ENCODE measurements at places on chromosomes 13 and 19.
A peak's percentile ranks its signal among the peaks of the same experiment; 100 is the strongest.

- peak; percentile 74 for DNase-seq
These were observed 19.8 kb upstream of the TCF3 start for GRCh38 chr19:1672038-1672768.

DNA sequence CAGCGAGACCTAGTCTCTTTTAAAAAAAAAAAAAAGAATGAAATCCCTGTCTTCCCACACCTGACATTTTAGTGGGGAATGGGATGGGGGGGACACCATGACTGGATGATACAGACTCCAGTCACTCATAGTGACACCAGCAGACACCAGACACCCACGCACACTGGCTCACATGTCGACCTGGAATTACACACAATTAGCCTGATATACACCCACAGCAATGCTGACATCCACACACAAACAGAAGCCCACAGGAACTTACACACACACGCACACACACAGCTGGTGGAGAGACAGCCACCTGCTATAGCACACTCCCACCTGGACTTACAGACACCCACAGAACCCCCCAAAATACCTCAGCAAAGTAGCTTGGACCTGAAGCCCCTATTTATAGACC lies 8.3 kb upstream of the NANOS3 start:
- no peak for DNase-seq

GRCh38 chr13:44293908-44294735 lies 79.5 kb upstream of the SERP2 start:
- no peak for DNase-seq

- no peak for DNase-seq
These were observed 77.7 kb upstream of the MYO16 start for GRCh38 chr13:108551674-108552073.

GRCh38 chr19:6590258-6590826 lies 608 bp downstream of the CD70 start:
- no peak for DNase-seq

GRCh38 chr19:43784981-43785808 lies 4.4 kb upstream of the KCNN4 start:
- peak; percentile 91 for DNase-seq

- no peak for DNase-seq
These were observed 752.5 kb upstream of the SGCG start for GRCh38 chr13:22428188-22428828.

- no peak for DNase-seq
These were observed 122.6 kb downstream of the TNFRSF19 start for GRCh38 chr13:23692816-23693215.

GRCh38 chr19:46731007-46731501 lies 14.1 kb upstream of the PRKD2 start:
- DNase-seq, result peak; percentile 78

GRCh38 chr19:45254044-45254531 lies 3.0 kb downstream of the MARK4 start:
- DNase-seq, result no peak

GRCh38 chr13:109817591-109818535 lies 31.5 kb upstream of the IRS2 start:
- DNase-seq, result no peak

GRCh38 chr13:24261566-24261965 lies 47.8 kb upstream of the C1QTNF9 start:
- no peak for DNase-seq

DNA sequence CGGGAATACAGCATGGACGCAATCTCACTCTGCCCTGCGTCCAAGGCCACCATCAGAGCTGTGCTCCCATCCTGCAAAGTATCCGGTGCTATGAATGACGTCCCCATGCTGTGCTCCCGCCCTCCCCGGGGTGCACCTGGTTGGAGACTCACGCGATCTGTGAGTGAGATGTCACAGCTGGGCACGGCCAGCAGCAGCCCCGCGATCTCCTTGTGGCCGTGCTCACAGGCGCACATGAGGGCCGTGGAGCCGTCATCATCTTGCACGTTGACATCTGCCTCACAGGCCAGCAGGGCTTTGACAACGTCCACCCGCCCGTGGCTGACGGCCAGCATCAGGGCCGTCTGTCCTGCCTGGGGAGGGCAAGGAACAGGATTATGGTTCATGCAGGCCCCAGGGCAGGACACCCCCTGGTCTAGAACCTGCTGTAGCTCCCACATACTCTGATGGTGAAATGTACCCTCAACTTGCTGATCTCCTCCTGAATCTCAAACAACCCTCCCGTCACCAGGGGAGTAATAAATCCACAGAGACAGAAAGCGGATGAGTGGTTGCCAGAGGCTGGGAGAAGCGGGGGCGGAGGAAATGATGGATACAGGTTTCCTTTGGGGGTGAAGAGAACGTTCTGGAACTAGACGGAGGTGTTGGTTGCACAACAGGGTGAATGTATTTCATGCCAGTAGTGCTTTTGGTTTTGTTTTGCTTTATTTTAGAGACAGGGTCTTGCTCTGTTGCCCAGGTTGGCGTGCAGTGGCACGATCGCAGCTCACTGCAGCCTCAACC lies 14.5 kb upstream of the SPC24 start:
- no peak for DNase-seq

DNA sequence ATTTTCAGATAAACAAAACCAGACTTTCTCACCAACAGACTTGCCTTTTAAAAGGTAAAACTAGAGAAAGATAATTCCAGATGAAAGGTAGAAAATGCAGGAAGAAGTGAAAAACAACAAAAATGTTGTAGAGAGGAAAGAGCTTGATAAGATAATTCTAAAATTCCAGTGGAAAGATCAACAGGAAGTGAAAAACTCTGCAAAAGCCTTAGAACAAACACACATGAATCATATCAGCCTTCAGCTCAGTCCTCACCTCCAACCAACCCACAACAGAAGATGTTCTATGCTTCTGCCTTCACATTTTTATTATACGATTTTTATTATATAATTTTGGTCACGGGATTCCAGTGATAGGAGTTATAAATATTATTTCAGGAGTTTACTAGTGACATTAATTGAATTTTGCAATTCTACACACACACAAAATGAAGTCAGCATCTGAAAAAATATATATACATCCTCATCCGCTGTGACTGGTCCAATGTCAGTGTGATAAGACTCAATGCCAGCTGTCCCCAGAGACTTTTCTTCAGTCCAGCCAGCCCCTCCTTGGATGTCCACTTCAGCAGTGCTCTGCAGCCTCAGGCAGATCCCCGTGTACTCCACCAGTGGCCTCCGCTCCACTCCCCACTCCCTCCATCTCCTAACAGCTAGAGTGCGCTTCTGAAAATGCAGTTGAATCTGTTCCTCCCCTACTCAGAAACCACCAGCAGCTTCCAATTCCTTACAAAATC lies 57.9 kb downstream of the GADD45B start:
- no peak for DNase-seq

DNA sequence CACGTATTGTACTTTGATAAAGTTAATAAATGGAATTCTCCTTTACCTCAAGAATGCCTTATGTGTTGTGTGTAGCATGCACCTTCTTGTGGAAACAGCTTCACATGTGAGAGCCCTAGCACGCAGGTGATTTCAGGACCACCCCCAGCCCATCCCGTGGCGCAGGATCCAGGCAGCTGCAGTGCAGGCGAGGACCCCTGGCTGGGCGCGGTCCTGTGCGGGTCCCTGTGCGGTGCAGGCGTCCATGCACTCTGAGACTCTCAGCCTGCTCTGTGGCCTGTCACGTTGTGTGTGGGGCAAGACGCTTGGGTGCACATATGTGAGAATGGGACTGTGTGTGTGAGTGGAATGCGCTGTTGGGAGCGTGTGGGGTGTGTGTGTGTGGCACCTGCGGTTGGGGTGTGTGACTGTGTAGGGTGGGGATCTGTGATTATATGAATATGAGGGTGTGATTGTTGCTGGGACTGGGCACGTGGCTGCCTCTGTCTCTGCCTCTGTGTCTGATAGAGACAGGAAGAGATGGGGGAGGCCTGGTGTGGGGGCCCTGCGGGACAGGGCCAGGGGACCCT lies 30.8 kb downstream of the WTIP start:
- DNase-seq, result no peak

DNA sequence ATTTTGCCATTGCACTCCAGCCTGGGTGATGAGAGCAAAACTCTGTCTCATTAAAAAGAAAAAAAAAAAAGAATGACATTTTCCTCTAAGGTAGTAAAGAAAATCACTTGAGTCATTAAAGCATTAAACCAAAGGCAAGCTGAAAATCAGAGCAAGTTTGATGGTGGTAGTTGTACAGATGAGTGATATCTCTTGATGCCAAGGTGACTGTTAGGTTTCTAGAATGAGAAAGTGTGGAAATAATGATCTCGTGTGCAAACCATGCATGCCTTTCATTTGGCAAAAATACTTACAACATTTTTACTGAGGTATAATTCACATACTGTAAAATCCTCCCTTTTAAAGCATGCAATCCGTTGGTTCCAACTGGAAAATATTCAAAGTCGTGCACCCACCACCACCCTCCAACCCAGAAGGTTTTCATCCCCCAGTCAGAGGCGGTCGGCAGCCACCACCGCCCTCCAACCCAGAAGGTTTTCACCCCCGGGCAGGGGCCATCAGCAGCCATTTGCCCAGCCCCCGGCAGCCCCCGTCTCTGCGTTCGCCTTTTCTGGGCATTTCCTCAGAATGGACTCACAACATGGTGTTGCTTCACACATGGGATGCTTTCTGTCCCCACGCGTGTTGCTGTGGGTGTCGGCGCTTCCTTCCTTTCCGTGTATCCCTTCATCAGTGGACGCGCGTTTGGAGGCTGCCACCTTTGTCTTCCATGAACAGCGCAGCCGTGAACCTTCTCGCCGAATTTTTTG lies 90.2 kb downstream of the ATP11A start:
- DNase-seq, result no peak

GRCh38 chr13:107554460-107554859 lies 660.9 kb downstream of the LIG4 start:
- no peak for DNase-seq

- DNase-seq, result no peak
These were observed 18.9 kb downstream of the ELAVL1 start for GRCh38 chr19:7986321-7987113.

DNA sequence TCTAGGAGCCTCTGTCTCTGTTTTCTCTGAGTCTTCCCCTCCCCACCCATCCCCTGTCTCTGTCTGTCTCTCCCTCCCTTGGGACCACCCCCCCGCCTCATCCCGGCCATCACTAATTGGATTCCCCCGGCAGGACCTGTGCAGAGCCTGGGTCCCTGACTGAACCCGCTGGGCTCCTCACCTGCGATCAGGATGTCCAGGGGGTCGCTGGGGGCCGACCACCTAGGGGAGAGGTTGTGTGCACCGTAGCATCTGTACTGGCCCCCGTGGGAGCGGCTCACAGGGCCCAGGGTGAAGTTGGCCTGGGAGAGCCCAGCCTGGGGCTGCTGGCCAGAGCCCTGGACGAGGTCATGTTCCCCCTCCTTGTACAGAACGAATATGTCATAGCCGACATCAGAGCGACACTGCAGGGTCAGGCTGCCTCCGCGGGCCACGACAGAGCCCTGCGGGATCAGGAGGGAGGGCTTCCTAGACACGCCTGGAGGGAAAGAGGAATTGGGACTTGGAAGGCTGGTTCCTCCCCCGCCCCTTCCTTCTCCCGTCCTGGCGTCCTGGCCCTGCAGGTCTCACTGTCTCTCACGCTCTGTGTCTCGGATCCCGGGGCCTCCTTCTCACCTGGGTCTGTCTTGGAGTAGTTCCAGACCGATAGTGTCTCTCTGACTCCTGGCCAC lies 1.8 kb downstream of the LILRB5 start:
- no peak for DNase-seq

DNA sequence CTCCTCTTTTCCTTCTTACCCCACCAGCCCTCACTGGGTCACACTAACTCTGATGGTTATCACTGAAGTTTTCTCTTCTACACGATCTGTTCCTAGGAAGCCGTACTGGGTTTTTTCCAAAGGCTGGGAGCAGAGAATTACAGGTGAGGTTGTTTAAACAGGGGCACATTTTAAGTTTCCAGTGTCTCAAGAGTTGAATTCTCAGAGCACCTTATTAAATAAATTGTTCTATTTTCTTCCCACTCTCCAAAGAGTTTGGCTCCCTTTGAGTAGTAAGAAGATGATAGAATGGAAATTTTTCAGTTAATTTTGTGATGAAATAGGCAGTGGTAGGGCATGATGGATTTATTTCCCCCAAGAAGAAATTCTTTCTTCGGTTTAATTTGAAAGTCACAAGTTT lies at the start of gene OR7D4:
Gene OR7D4, minus strand, starts transcription at position 101 of the 400 bp plus-strand sequence. CDS start 4,752 bp downstream, outside the sequence.
- no peak for DNase-seq

DNA sequence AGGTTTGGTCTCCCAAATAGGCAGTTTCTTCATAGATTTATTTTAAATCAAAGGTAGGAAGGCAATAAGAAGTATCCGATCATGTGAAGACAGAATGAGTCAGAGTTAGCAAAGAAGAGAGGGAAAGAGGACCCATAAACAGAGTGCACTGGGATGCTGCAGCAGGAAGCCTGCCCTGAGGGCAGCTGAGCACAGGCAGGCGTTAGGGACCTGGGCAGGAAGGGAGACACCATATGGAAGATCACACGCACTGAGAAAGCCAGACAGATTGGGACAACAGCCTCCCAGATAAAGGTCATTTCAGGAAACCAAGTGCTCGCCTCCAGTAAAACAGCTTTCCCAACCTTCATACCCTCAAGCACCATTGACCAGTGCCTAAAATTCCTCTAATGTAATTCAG lies 598.0 kb downstream of the EFNB2 start:
- no peak for DNase-seq

GRCh38 chr13:24748061-24748400 lies 15.9 kb upstream of the RNF17 start:
- DNase-seq, result no peak

- DNase-seq, result peak; percentile 2
These were observed 82.2 kb downstream of the HS6ST3 start for GRCh38 chr13:96172066-96172465.

DNA sequence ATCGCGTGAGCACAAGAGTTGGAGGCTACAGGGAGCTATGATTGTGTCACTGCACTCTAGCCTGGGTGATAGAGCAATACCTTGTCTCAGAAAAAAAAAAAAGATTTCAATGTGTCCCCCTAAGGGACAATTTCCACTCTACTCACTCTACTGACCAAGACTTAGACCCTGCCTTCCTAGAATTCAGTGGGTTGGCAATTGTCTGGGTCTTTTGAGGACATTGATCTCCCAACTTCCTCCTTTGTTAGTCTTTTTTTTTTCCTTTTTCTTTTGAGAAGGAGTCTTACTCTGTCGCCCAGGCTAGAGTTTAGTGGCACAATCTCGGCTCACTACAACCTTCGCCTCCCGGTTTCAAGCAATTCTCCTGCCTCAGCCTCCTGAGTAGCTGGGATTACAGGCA lies 2.2 kb downstream of the SPTBN4 start:
- no peak for DNase-seq

GRCh38 chr13:24254146-24254841 lies 55.1 kb upstream of the C1QTNF9 start:
- DNase-seq, result peak; percentile 43

DNA sequence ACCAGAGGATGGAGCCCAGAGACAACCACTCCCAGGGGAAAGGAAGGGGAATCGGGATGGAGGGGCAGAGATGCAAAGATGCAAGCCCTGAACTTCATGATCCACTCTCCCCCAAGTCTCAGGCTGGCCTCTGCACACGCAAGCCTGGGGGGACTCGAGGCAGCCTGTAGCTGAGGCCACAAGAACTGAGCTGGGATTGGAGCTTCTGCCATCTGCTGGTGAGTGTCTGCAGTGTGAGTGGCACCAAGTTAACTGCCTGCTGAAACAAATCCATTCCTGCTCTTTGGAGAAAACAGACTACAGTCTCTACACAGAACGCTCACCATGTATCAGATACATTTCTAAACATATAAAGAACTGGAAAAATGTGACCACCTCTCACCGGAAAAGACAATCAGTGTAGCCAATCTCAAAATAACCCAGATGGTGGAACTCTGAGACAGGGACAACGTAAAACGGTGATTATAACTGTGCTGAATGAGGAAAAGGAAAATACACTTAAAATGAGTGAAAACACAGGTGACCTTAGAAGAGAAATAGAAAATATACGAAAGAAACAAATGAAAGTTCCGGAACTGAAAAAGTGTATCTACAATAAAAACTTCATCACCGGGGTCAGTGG lies 62.1 kb downstream of the KLF2 start:
- DNase-seq, result peak; percentile 73
